ENCODE measurements at places on chromosomes 11 and 22.

DNA sequence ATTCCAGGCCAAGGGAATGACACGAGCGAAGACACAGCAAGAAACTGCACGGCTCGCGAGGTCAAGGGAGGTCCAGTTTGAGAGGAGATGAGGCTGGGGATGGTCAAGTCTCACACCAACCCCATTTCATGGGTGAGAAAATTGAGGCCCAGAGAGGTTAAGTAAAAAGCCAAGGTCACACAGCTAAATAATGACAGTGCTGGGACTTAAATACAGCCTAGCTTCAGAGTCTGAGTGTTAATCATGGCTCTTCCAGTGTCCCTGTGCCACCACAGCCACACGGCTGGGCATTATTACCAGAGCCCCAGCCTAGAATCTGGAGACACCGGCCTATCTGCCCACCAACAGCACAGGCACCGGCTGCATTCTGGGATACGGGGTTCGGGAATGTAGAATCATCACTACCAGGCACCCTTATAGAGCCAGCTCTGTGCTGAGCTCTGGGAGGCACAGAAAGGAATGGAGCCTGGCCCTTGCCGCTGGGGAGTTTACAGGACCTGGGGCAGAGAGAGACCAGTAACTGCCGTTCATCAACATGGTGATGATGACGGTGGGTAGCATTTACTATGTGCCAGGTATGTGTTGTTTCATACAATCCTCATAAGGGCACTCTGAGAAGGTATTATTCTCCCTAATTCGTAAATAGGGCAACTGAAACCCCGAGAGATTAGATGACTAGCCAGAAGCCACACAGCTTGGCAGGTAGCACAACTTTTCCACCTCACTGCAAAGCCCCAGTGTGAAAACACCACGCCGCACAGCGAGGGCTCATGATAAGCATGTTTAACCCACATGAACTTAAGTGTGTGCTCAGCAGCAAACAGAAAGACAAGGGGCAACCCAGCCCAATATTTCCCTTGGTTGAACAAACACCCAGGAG lies 51.8 kb downstream of the CD6 start:
- no peak overlapping the region for H3K4me3 ChIP-seq
- H3K4me1 ChIP-seq, result peaks cover 60% of the 10 kb centered on the region
- no peak for DNase-seq
- H3K36me3 ChIP-seq, result no peaks in the 10 kb centered on the region
- H3K27ac ChIP-seq, result no peak overlapping the region
- H3K27me3 ChIP-seq, result peaks cover 60% of the 10 kb centered on the region

DNA sequence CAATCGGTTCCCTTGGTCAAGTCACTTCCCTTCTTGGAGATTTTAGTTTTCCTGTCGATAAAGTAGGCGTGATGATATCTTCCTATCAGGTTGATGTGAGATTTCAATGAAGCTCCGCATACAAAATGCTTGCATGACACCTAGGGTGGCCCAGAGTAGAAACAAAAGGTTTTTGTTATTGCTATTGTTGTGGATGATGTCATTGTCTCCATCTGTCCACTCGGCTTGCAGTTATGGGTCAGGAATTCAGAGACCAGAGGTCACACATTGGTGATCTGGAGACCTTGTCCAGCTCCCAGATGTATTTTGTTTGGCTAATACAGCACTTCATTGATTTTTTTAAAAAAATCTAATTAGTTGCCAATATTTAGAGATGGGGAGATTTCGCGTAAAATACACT lies 382.1 kb downstream of the MN1 start:
- no peaks in the 10 kb centered on the region for H3K36me3 ChIP-seq
- peaks cover 44% of the 10 kb centered on the region for H3K27me3 ChIP-seq
- no peak for DNase-seq
- H3K27ac ChIP-seq, result no peak overlapping the region
- H3K4me3 ChIP-seq, result no peak overlapping the region
- H3K4me1 ChIP-seq, result peaks cover 29% of the 10 kb centered on the region

DNA sequence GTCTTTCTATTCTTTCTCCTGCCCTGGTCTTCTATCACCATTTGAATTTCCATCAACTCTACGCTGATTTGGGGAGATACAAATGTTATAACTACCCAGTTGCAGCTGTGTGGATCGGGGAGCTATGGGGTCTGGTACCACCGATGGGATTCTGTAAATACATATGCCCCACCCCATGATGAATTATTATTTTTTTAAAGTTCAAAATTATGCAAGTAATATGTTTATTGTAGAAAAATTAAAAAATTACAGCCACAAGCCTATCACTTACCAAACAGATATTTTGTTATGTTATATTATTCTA lies 52.4 kb upstream of the CLMP start:
- H3K4me3 ChIP-seq, result no peak overlapping the region
- H3K4me1 ChIP-seq, result peaks cover 63% of the 10 kb centered on the region
- DNase-seq, result no peak
- H3K27ac ChIP-seq, result no peak overlapping the region

- DNase-seq, result no peak
- H3K4me3 ChIP-seq, result no peak overlapping the region
- peaks cover 26% of the 10 kb centered on the region for H3K36me3 ChIP-seq
- peaks cover 5% of the 10 kb centered on the region for H3K27me3 ChIP-seq
- peaks cover 26% of the 10 kb centered on the region for H3K4me1 ChIP-seq
- H3K27ac ChIP-seq, result no peak overlapping the region
Measured at GRCh38 chr22:28106617-28107016, 187.6 kb upstream of the PITPNB start.

- H3K4me3 ChIP-seq, result no peak overlapping the region
- H3K36me3 ChIP-seq, result no peaks in the 10 kb centered on the region
- peaks cover 5% of the 10 kb centered on the region for H3K27me3 ChIP-seq
- H3K4me1 ChIP-seq, result peaks cover 37% of the 10 kb centered on the region
- no peak for DNase-seq
- no peak overlapping the region for H3K27ac ChIP-seq
Measured at GRCh38 chr11:85740481-85741400, 54.7 kb upstream of the CCDC89 start.

DNA sequence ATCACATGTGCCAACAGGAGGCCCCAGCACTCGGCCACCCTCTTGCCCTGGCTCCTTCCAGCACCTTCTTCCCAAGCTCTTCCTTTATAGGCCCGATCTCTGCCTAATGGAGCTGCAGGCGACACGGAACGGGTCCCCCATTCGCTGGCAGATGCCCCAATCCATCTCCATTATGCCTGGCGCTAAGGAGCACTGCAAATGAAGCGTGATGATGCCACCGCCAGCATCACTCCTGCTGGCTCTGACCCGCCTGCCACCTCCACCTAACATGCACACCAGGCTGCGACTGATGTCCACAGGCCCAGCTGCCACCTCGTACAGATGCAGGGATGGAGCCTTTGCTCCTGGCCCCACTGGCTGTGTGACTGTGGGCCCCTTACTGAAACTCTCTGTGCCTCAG lies 33.5 kb downstream of the ELFN2 start:
- H3K36me3 ChIP-seq, result no peaks in the 10 kb centered on the region
- DNase-seq, result no peak
- H3K27me3 ChIP-seq, result peaks cover 8% of the 10 kb centered on the region
- no peak overlapping the region for H3K4me3 ChIP-seq
- H3K4me1 ChIP-seq, result peaks cover 14% of the 10 kb centered on the region
- no peak overlapping the region for H3K27ac ChIP-seq

DNA sequence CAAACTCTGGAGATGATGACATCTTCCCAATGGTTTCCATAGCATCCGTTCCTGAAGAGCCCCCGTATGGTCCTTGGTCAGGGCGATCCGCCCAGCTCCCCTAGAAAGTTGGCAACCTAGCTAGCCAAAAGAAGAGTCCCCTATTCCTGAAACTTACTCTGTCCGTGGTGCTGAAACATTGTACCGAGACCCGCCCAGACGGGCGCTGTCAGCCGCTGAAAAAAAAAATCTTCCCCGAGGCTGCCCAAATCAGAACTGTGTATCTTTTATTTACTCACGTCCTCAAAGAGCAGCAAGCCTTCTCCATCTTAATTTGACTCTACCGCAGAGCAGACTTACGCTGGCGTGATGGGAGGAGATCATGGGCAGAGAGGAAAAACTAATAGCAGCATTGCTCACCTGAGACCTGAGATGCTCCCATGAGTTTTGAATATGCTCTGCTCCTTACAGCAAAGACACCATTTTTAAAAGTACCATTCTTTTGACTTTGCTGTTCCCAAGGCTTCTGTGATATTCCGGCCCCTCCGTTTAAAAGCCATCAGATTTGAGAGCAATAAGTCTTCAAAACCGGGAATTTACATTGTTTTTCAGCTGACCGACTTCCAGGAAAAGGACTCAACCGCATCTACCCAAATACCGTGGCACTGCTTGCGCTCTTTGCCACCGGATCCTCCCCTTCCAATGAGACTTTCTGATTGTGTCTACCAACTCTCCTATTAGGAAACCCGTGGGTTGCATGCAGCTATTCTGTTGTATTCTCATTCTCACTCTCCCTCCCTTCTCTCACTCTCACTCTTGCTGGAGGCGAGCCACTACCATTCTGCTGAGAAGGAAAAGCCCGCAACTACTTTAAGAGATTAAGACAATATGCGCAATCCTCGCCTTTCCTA lies at the start of gene SLC17A6:
Gene SLC17A6 (plus strand): TSS at position 786 of the 890 bp plus-strand sequence. CDS start 153 bp downstream, outside the sequence.
- no peak within 1 kb of the TSS for H3K27ac ChIP-seq
- H3K4me1 ChIP-seq, result peaks cover 11% of the 10 kb centered on the region
- peaks cover 67% of the 10 kb centered on the region for H3K27me3 ChIP-seq
- no peaks in the 10 kb centered on the region for H3K36me3 ChIP-seq
- no peak within 1 kb of the TSS for H3K4me3 ChIP-seq
- DNase-seq, result peak; percentile 76

- H3K4me3 ChIP-seq, result no peak overlapping the region
- no peak overlapping the region for H3K27ac ChIP-seq
- H3K36me3 ChIP-seq, result no peaks in the 10 kb centered on the region
- peaks cover 25% of the 10 kb centered on the region for H3K4me1 ChIP-seq
- DNase-seq, result no peak
- peaks cover 43% of the 10 kb centered on the region for H3K27me3 ChIP-seq
Measured at GRCh38 chr22:44341431-44342346, 28.9 kb upstream of the SHISAL1 start.

GRCh38 chr22:46777609-46777970 lies 15.1 kb downstream of the TBC1D22A start:
- H3K27ac ChIP-seq, result peak overlapping the region; percentile 82
- H3K4me3 ChIP-seq, result no peak overlapping the region
- no peak for DNase-seq
- peaks cover 52% of the 10 kb centered on the region for H3K4me1 ChIP-seq
- no peaks in the 10 kb centered on the region for H3K36me3 ChIP-seq

GRCh38 chr22:37109242-37109917 lies at the start of gene TMPRSS6:
Gene TMPRSS6 (minus strand): TSS chr22:37109713. CDS start chr22:37103417, 6,296 bp downstream.
- H3K4me3 ChIP-seq, result no peak within 1 kb of the TSS
- peaks cover 17% of the 10 kb centered on the region for H3K27me3 ChIP-seq
- DNase-seq, result no peak
- H3K27ac ChIP-seq, result no peak within 1 kb of the TSS
- peaks cover 32% of the 10 kb centered on the region for H3K4me1 ChIP-seq

GRCh38 chr11:60872961-60873524 lies 5.7 kb downstream of the ZP1 start:
- peaks cover 7% of the 10 kb centered on the region for H3K36me3 ChIP-seq
- H3K27me3 ChIP-seq, result no peaks in the 10 kb centered on the region
- H3K4me1 ChIP-seq, result peaks cover 34% of the 10 kb centered on the region
- no peak for DNase-seq
- H3K4me3 ChIP-seq, result no peak overlapping the region
- H3K27ac ChIP-seq, result no peak overlapping the region

GRCh38 chr22:33677536-33677935 lies 242.7 kb downstream of the LARGE1 start:
- H3K4me1 ChIP-seq, result peaks cover 11% of the 10 kb centered on the region
- no peak overlapping the region for H3K4me3 ChIP-seq
- H3K36me3 ChIP-seq, result no peaks in the 10 kb centered on the region
- no peak overlapping the region for H3K27ac ChIP-seq
- peaks cover 3% of the 10 kb centered on the region for H3K27me3 ChIP-seq
- DNase-seq, result no peak

GRCh38 chr22:43127166-43127908 lies 15.9 kb downstream of the MCAT start:
- no peak overlapping the region for H3K27ac ChIP-seq
- H3K4me3 ChIP-seq, result no peak overlapping the region
- DNase-seq, result no peak
- peaks cover 11% of the 10 kb centered on the region for H3K27me3 ChIP-seq

GRCh38 chr11:74449369-74449931 lies 17.9 kb downstream of the KCNE3 start:
- peak; percentile 21 for DNase-seq
- H3K36me3 ChIP-seq, result no peaks in the 10 kb centered on the region
- no peak overlapping the region for H3K4me3 ChIP-seq
- no peak overlapping the region for H3K27ac ChIP-seq

DNA sequence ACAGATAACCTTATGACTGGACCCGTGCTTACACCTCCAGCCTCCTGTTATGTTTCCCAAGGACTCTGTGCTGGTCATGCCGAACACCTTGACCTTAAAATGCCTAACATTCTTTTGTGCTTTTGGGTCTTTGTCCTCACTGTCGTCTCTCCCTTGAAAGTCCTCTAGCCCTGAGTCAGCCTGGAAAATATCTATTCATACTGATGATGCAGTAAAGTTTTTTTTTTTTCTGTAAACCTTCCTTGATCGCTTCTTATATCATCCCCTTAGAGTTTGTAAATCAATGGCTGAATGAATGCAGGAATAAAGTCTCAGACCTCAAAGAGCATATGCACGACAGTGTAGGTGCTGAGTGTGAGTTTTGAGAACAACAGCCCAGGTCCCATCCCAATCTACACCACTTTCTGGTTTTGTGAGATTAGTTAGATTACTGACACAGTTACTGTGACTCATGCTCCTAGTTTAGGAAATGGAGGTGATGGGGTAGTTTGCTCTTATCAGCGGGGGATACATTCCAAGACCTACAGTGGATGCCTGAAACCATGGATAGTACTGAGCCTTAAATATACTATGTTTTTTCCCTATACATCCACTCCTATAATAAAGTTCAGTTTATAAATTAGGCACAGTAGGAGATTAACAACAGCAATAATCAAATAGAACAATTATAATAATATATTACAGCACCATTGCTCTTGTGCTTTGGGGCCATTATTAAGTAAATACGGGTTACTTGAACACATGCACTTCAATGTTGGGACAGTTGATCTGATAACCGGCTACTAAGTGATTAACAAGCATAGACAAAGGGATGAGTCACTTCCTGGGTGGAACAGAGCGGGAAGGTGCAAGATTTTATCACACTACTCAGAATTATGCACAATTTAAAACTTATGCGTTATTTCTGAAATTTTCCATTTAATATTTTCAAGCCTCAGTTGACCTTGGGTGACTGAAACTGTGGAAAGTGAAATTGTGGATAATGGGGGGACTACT lies 8.6 kb downstream of the TCN1 start:
- H3K27me3 ChIP-seq, result no peaks in the 10 kb centered on the region
- no peaks in the 10 kb centered on the region for H3K4me1 ChIP-seq
- H3K36me3 ChIP-seq, result no peaks in the 10 kb centered on the region
- no peak for DNase-seq

GRCh38 chr11:57815476-57815875 lies 53.9 kb downstream of the CTNND1 start:
- no peak for DNase-seq
- no peak overlapping the region for H3K4me3 ChIP-seq
- H3K27ac ChIP-seq, result no peak overlapping the region
